ENCODE measurements at places on chromosomes 13 and 19.
A peak's percentile ranks its signal among the peaks of the same experiment; 100 is the strongest.

DNA sequence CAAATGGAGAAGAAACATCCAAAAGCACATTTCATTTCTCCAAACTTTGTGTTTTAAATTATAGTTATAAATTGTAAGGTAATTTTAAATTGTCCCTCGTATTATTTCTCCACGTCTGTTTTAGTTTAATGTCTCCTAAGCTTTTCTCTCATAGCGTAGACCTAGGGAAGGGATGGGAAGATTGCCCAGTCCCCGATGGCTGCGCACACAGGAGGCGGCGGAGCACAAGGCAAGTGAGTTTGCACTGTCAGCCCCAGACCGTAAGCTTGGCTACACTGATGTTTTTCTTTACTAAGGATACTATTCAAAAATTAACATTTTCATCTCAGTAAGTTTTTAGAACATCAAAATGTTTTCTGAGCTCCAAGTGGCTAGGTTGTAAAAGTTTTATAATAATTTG, 72.3 kb downstream of the GPR12 start:
- no peak for DNase-seq

- DNase-seq = no peak
Measured at GRCh38 chr13:101829484-101829883, 377.0 kb downstream of the ITGBL1 start.

- no peak for DNase-seq
Measured at GRCh38 chr19:47506459-47506858, 8.4 kb downstream of the NAPA start.

- DNase-seq = no peak
Measured at GRCh38 chr13:109165417-109165904, 536.0 kb downstream of the MYO16 start.

- no peak for DNase-seq
Measured at GRCh38 chr13:27988520-27988919, at the start of gene URAD. URAD (minus strand) TSS chr13:27988693; CDS start chr13:27988637, 56 bp downstream.

- DNase-seq = no peak
Measured at GRCh38 chr19:6095760-6096159, 14.5 kb downstream of the RFX2 start.

- no peak for DNase-seq
Measured at GRCh38 chr13:99990126-99990977, 8.8 kb downstream of the ZIC2 start.

GRCh38 chr13:69946511-69946910, 161.1 kb upstream of the ATXN8OS start:
- no peak for DNase-seq

- DNase-seq = peak; percentile 50
Measured at GRCh38 chr19:2239771-2240770, 3.4 kb downstream of the SF3A2 start.

GRCh38 chr19:46731584-46731983, 14.3 kb upstream of the FKRP start:
- DNase-seq = no peak

DNA sequence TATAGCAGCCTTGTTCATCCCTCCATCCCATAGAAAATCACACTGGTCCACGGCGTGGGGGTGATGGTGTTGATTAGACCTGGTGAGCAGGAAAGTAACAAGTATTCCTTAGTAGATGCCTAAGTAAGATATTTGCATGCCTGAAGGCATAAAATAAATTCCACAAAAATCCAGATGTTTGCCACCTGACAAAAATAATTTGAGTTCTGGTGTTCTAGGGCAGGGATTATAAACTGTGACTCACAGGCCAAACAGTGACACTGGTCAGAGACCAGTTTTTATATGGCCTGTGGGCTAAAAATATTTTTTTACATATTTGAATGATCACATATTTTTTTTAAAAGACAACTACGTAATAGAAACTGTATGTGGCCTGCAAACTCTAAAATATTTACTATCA, 310.7 kb downstream of the RFC3 start:
- DNase-seq = no peak

GRCh38 chr19:17577457-17578097, 22.1 kb downstream of the COLGALT1 start:
- DNase-seq = no peak

DNA sequence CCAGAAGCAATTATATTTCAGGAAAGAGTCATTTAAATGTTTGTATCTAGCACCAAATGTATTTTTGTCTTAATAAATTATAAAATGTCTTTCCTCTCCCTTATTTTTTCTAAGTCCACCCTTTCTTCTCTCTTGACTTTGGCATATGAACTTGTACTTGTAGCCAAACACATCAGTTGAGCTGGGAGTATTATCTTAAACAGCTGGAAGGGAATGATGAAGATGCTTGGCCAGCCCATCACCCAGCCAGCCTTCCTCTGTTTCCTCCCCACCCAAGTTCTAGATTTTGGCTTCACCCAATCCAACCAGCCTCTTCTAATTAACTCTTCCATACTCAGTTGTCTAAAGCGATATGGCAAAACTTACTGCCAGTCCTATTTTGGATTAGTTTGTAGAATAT, 272.5 kb downstream of the ENOX1 start:
- no peak for DNase-seq

DNA sequence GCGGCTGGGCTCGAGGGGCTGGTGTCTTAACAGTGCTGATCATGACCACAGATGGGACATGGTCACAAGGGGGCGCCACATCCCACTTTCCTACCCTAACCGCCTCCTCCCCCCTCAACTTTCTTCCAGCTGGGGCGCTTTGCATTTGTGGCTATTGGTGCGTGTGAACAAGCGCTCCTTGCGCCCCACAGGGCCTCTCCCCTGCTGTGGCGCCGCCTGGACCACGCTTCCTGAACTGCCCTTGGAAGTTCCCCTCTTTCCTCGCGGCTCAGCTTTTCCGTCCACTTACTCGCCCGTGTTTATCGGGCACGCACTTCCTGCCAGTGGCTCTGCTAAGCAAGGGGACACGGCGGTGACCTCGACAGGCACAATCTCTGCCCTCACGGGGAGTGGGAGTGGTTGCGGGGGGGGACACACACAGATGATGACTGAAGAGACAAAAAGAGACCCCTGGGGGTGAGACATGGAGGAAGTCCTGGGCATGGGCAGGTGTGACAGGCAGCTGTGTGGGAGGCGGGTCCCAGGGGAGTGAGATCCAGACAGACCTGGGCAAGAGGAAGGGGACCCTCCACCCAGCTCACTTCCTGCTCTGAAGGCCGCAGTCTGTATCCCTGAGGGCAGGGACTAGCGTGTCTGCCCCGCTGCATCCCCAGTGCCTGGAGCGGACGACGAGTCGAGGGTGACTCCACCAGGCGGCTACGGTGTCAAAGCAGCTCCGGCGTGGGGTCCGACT, 40.3 kb downstream of the ZNF787 start:
- DNase-seq = peak; percentile 73

DNA sequence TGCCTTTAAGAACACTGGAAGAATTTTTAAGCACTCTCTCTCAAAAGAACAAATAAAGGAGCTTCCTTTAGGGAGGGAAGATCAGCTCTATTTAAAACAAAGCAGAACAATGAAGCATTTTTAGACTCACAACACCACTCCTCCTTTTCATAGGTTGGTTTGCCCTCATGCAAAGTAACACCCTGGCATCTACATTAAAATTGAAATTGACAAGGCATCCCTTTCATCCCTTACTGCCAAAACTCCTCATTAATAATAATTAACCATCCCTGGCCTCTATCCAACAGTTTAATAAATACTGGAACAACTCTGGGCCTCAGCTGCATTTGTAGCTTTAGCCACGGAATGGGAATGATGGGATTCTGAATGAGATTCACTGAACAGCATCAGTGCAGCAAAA, 929.1 kb downstream of the PCDH9 start:
- no peak for DNase-seq

DNA sequence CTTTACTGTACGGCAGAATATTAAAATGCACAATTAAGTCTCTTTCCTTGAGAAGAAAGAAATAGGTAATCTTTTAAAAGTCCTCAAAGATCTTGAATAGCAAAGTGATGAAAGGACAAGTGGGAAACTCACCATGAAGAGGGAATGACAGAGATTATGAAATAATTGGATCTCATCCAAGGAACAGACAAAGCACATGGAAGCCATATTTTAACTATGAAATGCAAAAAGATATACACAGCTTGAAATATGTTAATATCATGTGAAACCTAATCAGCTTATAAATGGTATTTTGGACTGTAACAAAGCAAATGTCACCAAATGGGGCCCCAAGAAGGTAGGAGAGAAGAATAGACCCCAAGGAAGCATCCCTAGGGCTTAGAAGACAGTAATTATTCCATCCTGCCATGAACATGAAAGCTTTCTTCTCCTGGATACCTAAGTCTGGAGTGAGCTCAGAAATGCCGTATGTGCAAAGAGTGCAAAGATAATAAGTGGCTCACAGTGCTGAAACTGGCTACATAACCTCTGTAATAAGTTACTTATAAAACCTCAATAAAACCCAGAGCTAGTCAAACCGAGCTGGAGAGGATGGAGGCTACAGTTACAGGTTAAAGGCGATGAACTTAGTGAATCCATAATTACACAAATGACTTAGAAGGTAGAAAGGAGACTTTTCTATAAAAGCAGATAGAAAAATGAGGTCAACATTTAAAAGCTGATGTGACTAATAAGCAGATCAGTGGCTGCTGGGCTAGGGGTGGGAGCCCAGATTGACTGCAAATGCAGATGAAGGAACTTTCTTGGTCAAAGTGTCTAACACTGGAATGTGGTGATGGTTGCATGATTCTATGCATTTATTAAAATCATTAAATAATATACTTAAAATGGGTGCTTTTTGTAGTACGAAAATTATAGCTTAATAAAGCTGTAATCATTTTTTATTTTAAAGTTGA, 34.4 kb downstream of the DCLK1 start:
- no peak for DNase-seq

DNA sequence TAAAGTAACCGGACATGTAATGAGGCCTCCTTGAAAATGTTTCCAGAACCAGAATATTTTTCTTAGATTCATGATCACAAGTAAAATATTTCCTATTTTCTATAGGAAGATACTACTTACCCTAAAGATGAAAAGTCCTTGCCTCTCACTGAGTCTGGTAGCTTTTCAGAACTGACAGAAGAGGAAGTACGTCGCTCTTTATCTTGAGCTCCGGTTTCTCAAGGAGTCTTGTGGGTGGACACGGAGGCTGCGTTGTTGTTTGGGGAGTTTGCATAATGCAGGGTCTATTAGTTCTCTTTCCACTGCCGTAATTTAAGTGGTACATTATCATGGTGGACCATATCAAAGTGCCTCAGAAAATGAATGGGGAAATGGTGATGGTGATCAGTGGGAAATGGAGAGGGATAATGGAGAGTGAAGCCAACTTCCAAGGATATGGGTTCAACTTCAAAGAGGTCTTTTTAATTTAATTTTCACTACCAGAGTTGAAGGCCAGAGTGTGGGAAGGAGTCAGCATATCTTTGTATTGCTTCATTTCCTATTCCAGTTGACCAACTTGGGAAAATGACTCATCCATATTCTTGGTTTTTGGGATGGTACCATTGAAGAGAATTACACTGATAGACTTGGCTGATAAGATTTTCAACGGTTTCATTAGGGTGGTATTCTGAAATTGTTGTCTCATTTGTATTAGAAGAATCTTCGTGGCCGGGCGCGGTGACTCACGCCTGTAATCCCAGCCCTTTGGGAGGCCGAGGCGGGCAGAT, 23.4 kb downstream of the MBD3L2B start:
- DNase-seq = no peak

- DNase-seq = peak; percentile 70
Measured at GRCh38 chr13:97257800-97258799, 36.0 kb downstream of the MBNL2 start.

DNA sequence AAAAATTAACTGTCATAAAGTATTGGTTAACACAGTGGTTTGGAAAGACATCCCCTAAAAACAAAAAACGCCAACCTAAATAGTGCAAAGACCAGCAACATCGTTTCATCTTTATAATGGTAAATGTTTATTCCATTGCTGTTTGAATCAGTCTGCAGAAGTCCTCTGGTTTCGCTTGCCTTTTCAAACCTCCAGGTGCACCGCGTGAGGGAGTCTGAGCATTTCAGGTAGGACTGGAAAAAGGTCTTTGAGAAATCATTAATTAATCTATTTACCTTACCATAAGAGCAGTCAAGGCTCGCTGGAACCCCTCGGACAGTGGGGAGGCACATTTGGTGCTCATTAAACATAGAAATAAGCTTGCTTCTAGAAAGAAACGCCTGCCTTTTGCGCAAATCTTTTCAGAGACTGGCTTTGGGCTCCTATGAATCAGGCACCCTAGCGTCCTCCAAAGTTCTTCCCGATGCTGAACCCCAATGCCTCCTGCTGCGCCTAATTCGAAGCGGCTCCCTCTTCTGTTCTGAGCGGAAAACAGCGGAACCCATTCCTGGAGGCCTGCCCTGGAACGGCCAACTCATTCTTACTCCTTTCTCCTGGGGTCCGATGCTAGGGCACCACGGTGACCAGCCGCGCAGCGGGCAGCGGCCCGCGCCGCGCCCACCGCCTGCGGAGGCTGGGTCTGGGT, 951 bp upstream of the MTUS2 start:
- no peak for DNase-seq

- peak; percentile 100 for DNase-seq
Measured at GRCh38 chr19:16185123-16185767, at the start of gene FAM32A. FAM32A (plus strand) TSS chr19:16185410; CDS start chr19:16185443, 33 bp downstream.

DNA sequence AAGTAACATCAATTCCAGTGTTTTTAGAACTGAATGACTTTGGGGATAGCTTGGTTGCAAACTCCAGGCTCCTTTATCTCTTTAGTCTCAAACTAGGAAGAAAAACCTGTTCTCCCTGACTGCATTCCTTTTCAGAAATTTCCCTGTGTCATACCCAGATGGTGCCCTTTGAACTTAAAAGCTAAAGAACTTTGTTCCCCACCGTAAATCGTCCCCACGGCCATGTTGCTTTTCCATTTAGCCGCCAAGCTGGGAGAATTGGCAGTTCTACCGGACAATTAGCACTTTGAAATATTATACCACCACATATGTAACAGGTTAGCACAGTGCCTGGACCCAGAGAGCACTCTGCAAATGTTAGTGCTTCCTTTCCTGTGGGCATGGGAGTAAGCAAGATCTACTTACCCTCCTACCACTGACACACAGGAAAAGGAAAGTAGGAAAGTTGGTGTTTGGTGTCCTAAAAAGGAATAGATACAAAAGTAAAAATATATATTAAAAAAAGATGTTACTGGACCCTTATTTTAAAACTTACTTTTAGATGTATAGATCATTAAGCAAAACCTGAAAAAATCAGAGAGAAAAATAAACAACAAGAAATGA, 191.9 kb upstream of the MIR17HG start:
- DNase-seq = no peak

GRCh38 chr19:35545855-35546381, 492 bp downstream of the TMEM147 start:
- DNase-seq = peak; percentile 83

GRCh38 chr13:113441661-113442060, 11.6 kb downstream of the ADPRHL1 start:
- DNase-seq = no peak

DNA sequence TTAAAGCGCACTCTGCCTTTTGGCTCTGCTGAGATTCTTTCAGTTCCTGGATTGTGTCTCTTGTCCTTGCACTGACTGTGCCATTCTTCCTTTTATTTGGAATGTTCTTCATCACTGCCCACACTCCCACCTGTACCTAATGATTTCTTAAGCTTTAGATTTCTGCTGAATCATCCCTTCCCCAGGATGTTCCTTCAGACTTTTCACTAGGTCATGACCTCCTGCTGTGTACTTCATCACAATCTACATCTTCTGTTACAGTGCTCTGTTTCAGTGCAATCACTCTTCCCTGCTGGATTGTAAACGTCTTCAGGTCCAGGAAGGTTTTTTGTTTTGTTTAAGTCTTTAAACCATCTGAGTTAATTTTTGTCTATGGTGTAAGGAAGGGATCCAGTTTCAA, 281.0 kb downstream of the ATP8A2 start:
- DNase-seq = no peak

All from activated CD4-positive, alpha-beta T cell treated with anti-CD3 and anti-CD28 coated beads, Interleukin-2, Interleukin-6, amounts not matched to agents 100 ng/mL and 50 ng/mL, durations not matched to agents 16 hours and 8 hours (primary cell).